ENCODE measurements at places on chromosomes 4 and X. TPM values are rescaled to one million over a fixed set of nuclear protein-coding genes. Genes with fewer than 3 reads are reported as not detected.

AKAP14 gene
- total RNA-seq, result not detected

MAMLD1 gene
- 3.2 TPM for total RNA-seq

HELT gene
- total RNA-seq, result not detected

SMR3B gene
- not detected for total RNA-seq

PRDM8 gene
- 2.0 TPM for total RNA-seq

TCEAL6 gene
- 0.31 TPM for total RNA-seq

TLR10 gene
- 0.18 TPM for total RNA-seq

STPG2 gene
- 0.24 TPM for total RNA-seq

CT45A2 gene
- total RNA-seq, result not detected

GPR143 gene
- not detected for total RNA-seq

NRK gene
- 0.44 TPM for total RNA-seq

ATP2B3 gene
- total RNA-seq, result not detected

FRAS1 gene
- 5.2 TPM for total RNA-seq

TEC gene
- total RNA-seq, result 2.3 TPM

TMEM31 gene
- not detected for total RNA-seq

TRAM1L1 gene
- 0.47 TPM for total RNA-seq

PRKG2 gene
- 16.6 TPM for total RNA-seq

MAPK10 gene
- total RNA-seq, result 20.3 TPM

ESX1 gene
- total RNA-seq, result not detected

FGFRL1 gene
- total RNA-seq, result 21.6 TPM

RHOXF2B gene
- total RNA-seq, result not detected

SMIM31 gene
- not detected for total RNA-seq

VCX3A gene
- total RNA-seq, result not detected

ATP10D gene
- 14.1 TPM for total RNA-seq

TMSB15C gene
- 0.32 TPM for total RNA-seq

CRLF2 gene
- total RNA-seq, result 0.12 TPM

CLDN2 gene
- total RNA-seq, result 0.10 TPM

GYG2 gene
- 24.8 TPM for total RNA-seq

F8A3 gene
- total RNA-seq, result 5.9 TPM

SSX1 gene
- not detected for total RNA-seq

All from left cardiac atrium (tissue), 4 donors.